Endodermal cell (in vitro differentiated cells): ENCODE measurements at places on chromosomes 4 and X.

- no peak overlapping the region for H3K27ac ChIP-seq
- no peak for DNase-seq
- peaks cover 5% of the 10 kb centered on the region for H3K36me3 ChIP-seq
Measured at GRCh38 chr4:80006935-80007744, 65.9 kb downstream of the ANTXR2 start.

- H3K4me3 ChIP-seq, result no peak overlapping the region
- H3K27me3 ChIP-seq, result no peaks in the 10 kb centered on the region
- no peak for DNase-seq
- H3K36me3 ChIP-seq, result no peaks in the 10 kb centered on the region
- no peaks in the 10 kb centered on the region for H3K4me1 ChIP-seq
- H3K27ac ChIP-seq, result no peak overlapping the region
Measured at GRCh38 chrX:9336456-9336855, 128.4 kb upstream of the TBL1X start.

DNA sequence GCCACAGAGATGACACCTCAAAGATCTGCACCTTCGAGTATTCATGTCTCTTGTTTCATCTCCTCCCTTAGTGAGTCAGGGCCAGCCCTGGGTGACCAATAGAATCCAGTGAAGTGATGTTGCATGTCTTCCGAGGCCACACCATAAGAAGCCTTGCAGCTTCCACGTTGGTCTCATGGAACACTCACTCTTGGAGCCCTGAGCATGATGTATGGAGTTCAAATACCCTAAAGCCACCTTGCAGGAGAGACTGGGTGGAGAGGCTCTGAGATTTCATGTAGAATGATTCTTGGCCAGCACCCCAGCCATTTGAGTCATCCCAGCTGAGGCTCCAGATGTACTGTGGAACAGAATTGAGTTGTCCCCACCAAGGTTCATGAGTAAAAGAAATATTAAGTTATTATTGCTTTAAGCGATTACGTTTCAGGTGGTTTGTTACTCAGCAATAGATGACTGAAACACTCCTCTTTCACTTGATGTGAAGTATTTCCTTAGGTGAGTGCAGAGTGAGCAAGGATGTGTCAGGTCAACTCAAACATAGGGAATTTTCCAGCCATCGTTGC lies 5.0 kb upstream of the RP2 start:
- no peaks in the 10 kb centered on the region for H3K4me1 ChIP-seq
- no peaks in the 10 kb centered on the region for H3K27me3 ChIP-seq
- H3K27ac ChIP-seq, result no peak overlapping the region
- no peak overlapping the region for H3K4me3 ChIP-seq
- H3K36me3 ChIP-seq, result no peaks in the 10 kb centered on the region

DNA sequence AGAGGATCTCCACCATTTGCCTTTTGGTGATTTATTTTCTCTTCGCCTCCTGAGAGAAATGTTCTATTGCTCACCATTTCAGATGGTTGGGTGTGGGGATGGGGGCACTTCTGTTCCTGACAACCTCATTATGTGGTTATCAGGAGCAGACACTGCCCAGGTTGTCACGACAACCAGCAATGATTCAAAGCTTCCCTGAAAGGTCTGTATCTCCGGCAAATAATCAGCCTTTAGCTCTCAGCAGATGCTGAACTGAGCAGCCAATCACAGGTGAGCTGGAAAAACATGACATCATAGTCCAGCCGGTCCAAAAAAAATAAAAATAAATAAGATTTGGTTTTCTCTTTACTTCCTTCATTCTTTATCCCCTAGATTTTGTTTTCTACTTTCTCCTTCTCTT lies 5.5 kb upstream of the PAK3 start:
- no peaks in the 10 kb centered on the region for H3K4me1 ChIP-seq
- H3K36me3 ChIP-seq, result no peaks in the 10 kb centered on the region
- no peak overlapping the region for H3K4me3 ChIP-seq
- DNase-seq, result no peak

GRCh38 chr4:24862073-24862751 lies 50.6 kb downstream of the CCDC149 start:
- H3K27ac ChIP-seq, result no peak overlapping the region
- H3K36me3 ChIP-seq, result no peaks in the 10 kb centered on the region
- no peak overlapping the region for H3K4me3 ChIP-seq
- no peak for DNase-seq
- no peaks in the 10 kb centered on the region for H3K27me3 ChIP-seq
- H3K4me1 ChIP-seq, result no peaks in the 10 kb centered on the region

GRCh38 chrX:72554448-72555140 lies 18.0 kb downstream of the HDAC8 start:
- peak; percentile 92 for DNase-seq
- H3K36me3 ChIP-seq, result no peaks in the 10 kb centered on the region
- H3K27ac ChIP-seq, result no peak overlapping the region

- H3K4me3 ChIP-seq, result peak within 1 kb of the TSS; percentile 83
- DNase-seq, result peak; percentile 91
- peak within 1 kb of the TSS; percentile 93 for H3K27ac ChIP-seq
- no peaks in the 10 kb centered on the region for H3K27me3 ChIP-seq
- no peaks in the 10 kb centered on the region for H3K4me1 ChIP-seq
Measured at GRCh38 chr4:138242076-138242833, at the start of gene SLC7A11. TSS of gene SLC7A11 (minus strand) at chr4:138242349. CDS start at chr4:138242069, 280 bp downstream.

- H3K36me3 ChIP-seq, result peaks cover 4% of the 10 kb centered on the region
- H3K4me3 ChIP-seq, result no peak overlapping the region
- no peaks in the 10 kb centered on the region for H3K4me1 ChIP-seq
- no peak for DNase-seq
- no peak overlapping the region for H3K27ac ChIP-seq
- H3K27me3 ChIP-seq, result no peaks in the 10 kb centered on the region
Measured at GRCh38 chrX:150664290-150664689, 28.9 kb upstream of the MTMR1 start.

DNA sequence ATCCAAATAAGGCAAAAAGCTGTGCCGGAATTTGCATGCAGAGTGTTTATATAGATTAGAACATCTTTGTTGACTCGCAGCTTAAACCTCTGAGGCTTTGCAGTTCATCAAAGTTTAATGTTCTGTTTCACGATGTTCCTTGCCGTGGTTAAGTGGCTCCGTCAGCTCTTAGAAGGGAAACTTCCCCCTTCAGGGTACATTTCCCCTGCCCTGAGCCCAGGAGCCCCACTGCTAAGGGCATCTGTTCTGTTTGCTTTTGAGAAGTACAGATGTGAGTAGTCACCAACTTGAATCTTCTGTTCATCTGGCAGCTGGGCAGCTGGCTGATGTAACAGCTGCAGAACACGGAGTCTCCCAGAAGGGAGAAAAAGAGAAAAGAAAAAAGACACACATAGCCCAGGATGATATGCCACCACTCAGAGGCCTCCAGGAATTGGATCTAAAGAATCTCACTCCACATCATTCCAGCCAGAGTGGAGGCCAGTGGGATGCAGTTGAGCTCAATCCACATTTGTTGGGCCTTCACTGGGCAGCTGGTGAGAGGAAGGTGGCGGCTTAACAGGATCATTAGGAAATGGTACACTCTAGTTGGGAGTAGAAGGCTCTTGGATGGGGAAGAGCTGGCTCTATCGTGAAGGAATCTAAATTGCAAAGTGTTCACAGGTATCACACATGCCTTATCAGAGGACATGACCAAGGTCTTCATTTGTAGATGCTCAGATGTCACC lies 178.7 kb upstream of the RBPJ start:
- peak overlapping the region; percentile 41 for H3K4me3 ChIP-seq
- no peaks in the 10 kb centered on the region for H3K36me3 ChIP-seq
- H3K27me3 ChIP-seq, result no peaks in the 10 kb centered on the region
- H3K27ac ChIP-seq, result no peak overlapping the region
- no peak for DNase-seq

- no peaks in the 10 kb centered on the region for H3K27me3 ChIP-seq
- H3K4me1 ChIP-seq, result no peaks in the 10 kb centered on the region
- no peaks in the 10 kb centered on the region for H3K36me3 ChIP-seq
- H3K4me3 ChIP-seq, result no peak overlapping the region
Measured at GRCh38 chrX:10859353-10859752, 239.0 kb upstream of the MID1 start.

DNA sequence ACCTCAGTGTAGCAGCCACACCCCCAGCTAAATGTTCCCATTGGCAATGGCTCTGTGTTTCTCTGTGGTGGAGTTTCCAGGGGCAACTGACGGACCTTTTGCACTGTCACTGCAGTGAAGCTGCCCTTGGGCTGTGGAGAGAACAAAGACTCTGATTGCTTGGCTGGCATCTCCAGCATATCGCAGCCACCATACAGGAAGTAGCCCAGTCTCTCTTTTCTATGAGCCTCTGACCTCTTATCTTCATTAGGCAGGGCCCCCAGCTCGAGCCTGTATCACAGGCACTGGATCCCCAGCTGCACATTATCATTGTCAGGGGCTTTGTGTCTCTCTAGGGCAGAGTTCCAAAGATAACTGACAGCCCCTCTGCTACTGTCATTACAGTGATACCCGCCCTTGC lies 483.5 kb downstream of the ARAP2 start:
- no peak for DNase-seq
- no peaks in the 10 kb centered on the region for H3K36me3 ChIP-seq
- peaks cover 2% of the 10 kb centered on the region for H3K4me1 ChIP-seq

DNA sequence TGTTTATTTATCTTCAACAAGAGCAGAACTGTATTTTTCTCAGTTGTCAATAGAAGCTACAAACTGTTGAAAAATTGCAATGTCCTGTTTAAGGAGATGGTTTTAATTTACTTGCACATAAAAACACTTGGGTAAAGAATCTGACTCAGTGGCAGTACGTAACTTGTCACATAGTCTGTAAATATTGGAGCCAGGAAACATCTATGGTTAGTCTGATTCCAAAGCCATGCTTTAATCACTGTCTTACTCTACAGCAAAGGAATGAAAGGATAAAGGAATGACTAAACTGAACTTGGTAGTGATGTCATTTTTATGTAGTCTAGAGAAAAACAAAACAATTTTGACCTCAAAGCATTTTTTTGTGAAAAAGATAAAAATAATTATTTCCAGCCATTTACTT lies 537.2 kb downstream of the STIM2 start:
- H3K4me1 ChIP-seq, result no peaks in the 10 kb centered on the region
- no peak for DNase-seq
- no peak overlapping the region for H3K4me3 ChIP-seq
- no peaks in the 10 kb centered on the region for H3K27me3 ChIP-seq

DNA sequence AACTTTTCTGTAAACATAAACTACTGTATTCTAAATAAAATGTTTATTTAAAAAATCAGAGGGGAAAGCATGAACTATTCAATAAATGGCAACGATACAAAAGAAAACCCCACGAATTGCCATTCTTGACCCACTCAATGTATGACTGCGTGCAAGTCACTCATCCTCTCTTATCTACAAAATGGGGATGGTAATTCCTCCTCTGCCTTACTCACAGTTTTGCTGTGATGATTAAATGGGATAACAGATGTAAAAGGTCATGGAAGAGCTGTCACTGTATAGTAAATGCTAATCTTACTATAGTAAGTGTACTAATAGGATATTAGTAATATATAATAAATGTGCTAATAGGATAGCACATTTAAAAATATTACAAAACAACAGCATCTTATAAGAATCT lies 173.4 kb downstream of the SCFD2 start:
- H3K27ac ChIP-seq, result no peak overlapping the region
- no peak overlapping the region for H3K4me3 ChIP-seq
- no peak for DNase-seq
- H3K27me3 ChIP-seq, result no peaks in the 10 kb centered on the region

GRCh38 chr4:90126805-90127204 lies 389 bp upstream of the CCSER1 start:
- peaks cover 48% of the 10 kb centered on the region for H3K27me3 ChIP-seq
- DNase-seq, result peak; percentile 53
- no peaks in the 10 kb centered on the region for H3K36me3 ChIP-seq
- H3K4me1 ChIP-seq, result no peaks in the 10 kb centered on the region

DNA sequence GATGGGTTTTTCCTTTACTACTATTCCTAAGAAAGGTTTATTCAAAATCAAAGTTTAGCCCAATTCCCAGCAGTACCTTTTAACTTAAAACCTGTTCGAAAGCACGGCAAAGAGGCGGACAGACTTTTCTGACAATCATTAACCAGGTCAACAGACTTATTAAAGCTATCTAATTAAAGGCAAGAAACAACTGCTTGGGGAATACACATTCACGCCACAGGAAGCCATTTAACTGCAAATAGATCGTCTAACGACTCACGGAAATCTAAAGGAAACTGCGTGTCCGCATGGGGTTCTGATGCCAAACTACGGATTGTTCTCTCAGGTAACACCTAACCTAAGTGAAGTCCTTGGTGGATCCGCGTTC lies 663 bp upstream of the USP53 start:
- H3K4me3 ChIP-seq, result peak overlapping the region; percentile 90
- peaks cover 12% of the 10 kb centered on the region for H3K36me3 ChIP-seq
- peaks cover 11% of the 10 kb centered on the region for H3K4me1 ChIP-seq
- DNase-seq, result no peak
- H3K27ac ChIP-seq, result peak overlapping the region; percentile 82

- H3K27me3 ChIP-seq, result no peaks in the 10 kb centered on the region
- H3K36me3 ChIP-seq, result no peaks in the 10 kb centered on the region
- no peak overlapping the region for H3K4me3 ChIP-seq
- H3K4me1 ChIP-seq, result no peaks in the 10 kb centered on the region
- no peak overlapping the region for H3K27ac ChIP-seq
- no peak for DNase-seq
Measured at GRCh38 chrX:110086916-110087484, 84.1 kb downstream of the TMEM164 start.

- H3K4me1 ChIP-seq, result no peaks in the 10 kb centered on the region
- no peak overlapping the region for H3K4me3 ChIP-seq
- H3K27ac ChIP-seq, result no peak overlapping the region
- H3K27me3 ChIP-seq, result no peaks in the 10 kb centered on the region
- H3K36me3 ChIP-seq, result no peaks in the 10 kb centered on the region
- DNase-seq, result no peak
Measured at GRCh38 chr4:37073226-37073840, 171.2 kb upstream of the NWD2 start.

DNA sequence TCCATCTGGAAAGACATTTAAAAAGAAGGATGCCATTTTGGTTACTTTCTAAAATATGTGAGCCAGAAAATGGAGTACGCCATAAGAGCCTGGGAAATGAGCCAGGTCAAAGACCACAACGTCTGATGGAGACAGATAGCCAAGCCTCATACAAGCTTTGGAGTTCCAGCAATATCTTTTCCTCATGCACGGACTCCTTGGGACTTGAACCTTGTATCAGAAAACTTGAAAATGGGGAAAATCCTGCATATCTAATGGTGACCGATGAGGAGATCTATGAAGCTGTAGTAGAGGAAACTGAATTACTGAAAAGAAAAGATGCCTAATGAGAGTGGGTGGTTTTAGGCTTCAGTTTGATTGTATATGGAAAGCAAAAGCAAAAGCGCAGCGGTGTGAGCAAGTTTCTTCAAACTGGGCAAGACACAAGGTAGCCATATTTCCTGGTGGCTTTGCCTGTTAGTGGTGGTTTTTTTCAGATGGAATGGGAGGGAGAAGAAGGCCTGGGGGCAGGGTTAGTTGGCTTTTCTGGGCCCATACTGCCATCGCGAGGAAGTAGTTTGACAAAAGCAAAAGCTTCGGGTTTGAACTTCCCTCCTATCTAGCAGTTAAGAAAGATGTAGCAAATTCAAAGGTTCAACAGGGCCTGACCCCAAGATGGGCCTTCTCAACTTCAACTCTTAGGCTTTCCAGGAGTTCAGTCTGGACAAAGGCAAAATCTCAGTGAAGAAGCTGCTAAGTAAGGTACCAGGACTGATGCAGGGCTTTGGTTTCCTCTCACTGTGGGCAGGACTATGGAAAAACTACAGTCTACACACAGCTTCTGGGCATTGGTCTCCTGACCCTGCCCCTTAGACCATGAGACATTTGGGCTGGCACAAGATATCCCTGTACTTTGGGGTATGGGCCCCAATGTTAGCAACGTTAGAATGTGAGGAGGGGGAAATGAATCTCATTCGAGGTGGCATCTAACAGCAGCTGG lies 210.0 kb upstream of the STK26 start:
- no peak overlapping the region for H3K27ac ChIP-seq
- no peaks in the 10 kb centered on the region for H3K27me3 ChIP-seq
- no peaks in the 10 kb centered on the region for H3K4me1 ChIP-seq
- DNase-seq, result no peak
- H3K4me3 ChIP-seq, result no peak overlapping the region
